ENCODE measurements at places on chromosomes 3 and 15.

DNA sequence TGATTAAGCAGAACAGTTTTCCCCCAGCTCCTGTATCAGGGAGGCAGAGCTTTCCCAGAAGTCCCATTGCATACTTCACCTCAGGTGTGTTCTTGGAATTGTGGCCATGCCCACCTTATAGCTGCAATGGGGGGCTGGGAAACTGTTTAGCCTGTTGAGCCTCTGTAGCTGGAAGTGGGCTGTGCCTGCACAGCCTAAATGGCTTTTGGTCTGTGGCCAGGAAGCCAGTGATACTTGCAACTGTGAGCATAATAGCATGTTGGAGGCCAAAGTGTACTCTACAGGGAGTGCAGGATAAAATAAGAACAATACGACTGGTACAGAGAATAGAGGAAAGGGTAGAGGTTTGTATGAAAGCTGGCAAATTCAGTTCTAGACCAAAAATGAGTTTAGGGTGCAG lies 248.5 kb downstream of the PTPRG start:
- no peak for DNase-seq

DNA sequence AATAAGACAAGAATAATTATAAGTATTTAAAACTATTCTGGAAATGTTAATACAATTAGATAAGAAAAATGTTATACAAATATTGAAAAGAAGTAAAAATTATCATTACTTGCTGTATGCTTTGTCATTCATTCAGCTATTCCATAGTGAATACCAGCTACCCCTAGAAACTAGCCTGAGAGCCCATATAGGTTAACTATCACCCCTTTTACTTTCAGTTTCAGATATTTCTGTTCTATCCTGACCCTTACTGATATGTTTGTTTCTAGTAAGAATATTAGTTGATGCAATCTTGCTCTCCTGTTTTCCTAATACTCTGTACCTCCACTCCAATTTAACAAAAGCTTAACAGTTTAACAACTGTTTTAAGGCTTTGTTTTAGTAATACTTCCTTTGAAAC lies 31.6 kb downstream of the FAM227B start:
- DNase-seq = no peak

GRCh38 chr3:125140818-125141595 lies 71.5 kb downstream of the SLC12A8 start:
- DNase-seq = no peak

DNA sequence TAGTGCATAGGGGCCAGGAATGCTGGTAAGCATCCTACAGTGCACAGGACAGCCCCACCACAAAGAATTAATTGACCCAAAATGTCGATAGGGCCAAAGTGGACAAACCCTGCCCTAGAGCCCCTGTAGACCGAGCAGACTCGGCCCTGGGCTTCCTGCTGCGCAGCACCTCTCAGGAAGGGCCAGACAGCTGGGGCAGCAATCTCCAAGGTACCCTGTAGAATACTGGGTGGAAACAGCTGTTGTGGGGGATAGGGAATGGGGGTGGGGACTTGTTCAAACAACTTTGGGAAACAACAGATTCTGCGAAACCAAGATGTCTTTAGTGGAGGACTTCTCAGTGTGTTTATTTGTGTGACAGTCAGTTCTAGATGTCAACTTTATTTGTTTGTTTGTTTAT lies 67.1 kb downstream of the MRPL46 start:
- no peak for DNase-seq

DNA sequence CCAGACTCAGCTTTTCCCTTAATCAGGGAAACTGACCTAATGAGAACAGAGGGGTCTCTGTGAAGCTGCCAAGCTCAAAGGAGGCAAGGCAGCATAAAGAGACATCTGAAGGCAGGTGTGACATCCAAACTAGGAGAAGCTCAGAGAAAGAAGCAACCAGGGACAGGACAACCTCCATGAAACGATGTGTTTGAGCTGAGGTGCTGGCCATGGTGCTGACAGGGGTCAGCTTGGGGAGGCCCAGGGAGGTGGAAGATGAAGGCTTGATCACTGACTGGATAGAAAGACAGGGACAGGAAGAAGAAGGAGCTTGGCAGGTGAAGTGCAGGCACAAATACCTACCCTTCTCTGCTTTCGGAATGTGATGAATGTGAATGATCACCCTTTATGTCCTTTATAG lies 179.5 kb upstream of the NSMCE3 start:
- no peak for DNase-seq

- no peak for DNase-seq
Measured at GRCh38 chr15:31499236-31499952, 172.8 kb downstream of the KLF13 start.

GRCh38 chr15:90592131-90592881 lies 62.6 kb downstream of the CRTC3 start:
- DNase-seq = no peak

DNA sequence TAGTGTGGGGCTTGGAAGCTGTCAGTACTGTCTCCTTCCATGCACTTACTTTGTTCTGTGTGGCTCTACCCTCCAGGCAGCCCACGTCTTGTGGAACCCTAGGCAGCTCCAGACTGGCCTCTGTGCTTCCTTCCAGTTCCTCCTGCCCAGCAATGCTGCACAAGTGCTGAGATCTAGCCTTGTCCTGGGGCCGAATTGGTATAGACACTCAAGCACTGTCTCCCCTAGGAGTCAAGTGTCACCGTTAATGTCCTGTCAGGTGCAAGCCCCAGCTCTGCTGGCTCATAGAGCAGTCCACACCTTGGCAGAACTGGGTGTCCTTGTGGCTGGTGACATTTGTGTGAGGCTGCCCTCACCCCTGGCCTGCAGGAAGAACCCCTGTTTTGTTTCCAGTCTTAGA lies 130.1 kb downstream of the EEFSEC start:
- DNase-seq = no peak

- DNase-seq = no peak
Measured at GRCh38 chr3:169886671-169887070, 16.9 kb upstream of the LRRC31 start.

DNA sequence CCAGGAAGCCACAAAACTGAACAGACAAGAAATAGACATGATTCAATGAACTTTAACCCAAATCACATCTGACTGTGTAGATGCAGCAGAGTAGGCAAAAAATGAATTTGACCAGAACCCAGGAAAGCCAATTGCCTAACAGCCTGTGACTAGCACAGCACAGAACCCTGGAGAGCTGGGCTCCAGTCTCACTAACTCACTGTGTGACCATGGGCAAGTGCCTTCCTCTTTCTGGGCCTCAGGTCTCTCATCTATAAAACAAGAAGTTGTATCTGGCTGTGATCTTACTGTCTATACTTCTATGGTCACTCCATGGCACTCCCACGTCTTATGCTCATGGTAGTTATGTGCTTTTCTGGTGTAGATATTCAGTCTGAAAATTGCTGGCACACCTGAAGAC lies 48.1 kb upstream of the USP3 start:
- no peak for DNase-seq

Data from activated CD4-positive, CD25-positive, alpha-beta regulatory T cell treated with anti-CD3 and anti-CD28 coated beads, Interleukin-2, amount 50 U/mL, for 72 hours (primary cell).